ENCODE measurements at places on chromosomes 5 and 9. TPM values are rescaled to one million over a fixed set of nuclear protein-coding genes. Genes with fewer than 3 reads are reported as not detected.

Gene LCN1
- not detected for total RNA-seq

GRCh38 chr5:57513785-57514184 is 31.2 kb upstream of the ACTBL2 start:
- H3K27me3 ChIP-seq: peaks cover 13% of the 10 kb centered on the region
- H3K36me3 ChIP-seq: no peaks in the 10 kb centered on the region
- no peaks in the 10 kb centered on the region for H3K4me1 ChIP-seq

Gene RNF224
- not detected for total RNA-seq

GRCh38 chr5:1437226-1437829 is 7.9 kb downstream of the SLC6A3 start:
- no peaks in the 10 kb centered on the region for H3K4me1 ChIP-seq
- H3K27ac ChIP-seq: no peak overlapping the region
- no peak for DNase-seq
- no peak overlapping the region for H3K4me3 ChIP-seq

DNA sequence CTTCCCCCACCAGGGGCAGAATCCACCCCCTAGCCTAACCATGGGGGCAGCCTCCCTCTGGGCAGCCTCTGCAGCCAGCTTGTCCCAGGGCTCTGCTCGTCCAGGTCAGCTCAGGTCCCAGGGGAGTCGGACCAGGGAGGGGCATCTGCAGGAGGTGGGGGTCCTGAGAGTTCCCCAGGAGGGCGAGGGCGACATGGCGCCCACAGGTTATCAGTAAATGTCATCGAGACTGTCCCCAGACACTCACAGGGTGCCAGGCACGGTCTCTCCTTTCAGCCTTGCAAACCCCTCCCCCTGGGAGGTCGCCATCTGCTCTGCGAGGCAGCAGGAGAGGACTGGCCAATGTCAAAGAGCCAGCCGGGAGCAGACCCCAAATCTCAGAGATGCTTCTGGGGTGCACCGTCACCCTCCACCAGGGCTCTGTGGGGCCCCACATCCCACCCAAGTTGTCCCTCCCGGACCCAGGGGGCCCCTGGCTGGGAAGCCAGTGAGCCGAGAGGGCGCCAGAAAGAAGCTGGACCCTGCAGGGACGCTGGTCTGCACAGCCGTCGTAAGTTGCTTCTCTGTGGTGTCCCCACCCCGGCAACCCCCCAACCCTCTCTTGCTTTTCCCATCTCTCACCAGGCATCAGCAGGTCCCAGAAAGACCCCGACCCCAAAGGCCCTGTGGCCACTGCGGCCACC is 69.3 kb downstream of the NTNG2 start:
- no peak overlapping the region for H3K4me3 ChIP-seq
- H3K27ac ChIP-seq: no peak overlapping the region
- H3K36me3 ChIP-seq: no peaks in the 10 kb centered on the region
- H3K27me3 ChIP-seq: peaks cover 5% of the 10 kb centered on the region
- DNase-seq: no peak

Gene GPR150
- 0.50 TPM for total RNA-seq

GRCh38 chr5:79513704-79514390 is at the start of gene HOMER1:
HOMER1 (minus strand) TSS chr5:79514134; CDS start chr5:79512774, 1,360 bp downstream.
- peak within 1 kb of the TSS; percentile 92 for H3K4me3 ChIP-seq
- H3K36me3 ChIP-seq: peaks cover 2% of the 10 kb centered on the region
- H3K4me1 ChIP-seq: peaks cover 28% of the 10 kb centered on the region
- H3K27me3 ChIP-seq: peaks cover 24% of the 10 kb centered on the region
- peak within 1 kb of the TSS; percentile 91 for H3K27ac ChIP-seq

- no peak for DNase-seq
- H3K36me3 ChIP-seq: no peaks in the 10 kb centered on the region
- no peaks in the 10 kb centered on the region for H3K27me3 ChIP-seq
- H3K4me3 ChIP-seq: no peak overlapping the region
- H3K4me1 ChIP-seq: no peaks in the 10 kb centered on the region
Observed at GRCh38 chr5:111901296-111901695, 144.3 kb upstream of the NREP start.

Gene CCNB1
- 178 TPM for total RNA-seq

DNA sequence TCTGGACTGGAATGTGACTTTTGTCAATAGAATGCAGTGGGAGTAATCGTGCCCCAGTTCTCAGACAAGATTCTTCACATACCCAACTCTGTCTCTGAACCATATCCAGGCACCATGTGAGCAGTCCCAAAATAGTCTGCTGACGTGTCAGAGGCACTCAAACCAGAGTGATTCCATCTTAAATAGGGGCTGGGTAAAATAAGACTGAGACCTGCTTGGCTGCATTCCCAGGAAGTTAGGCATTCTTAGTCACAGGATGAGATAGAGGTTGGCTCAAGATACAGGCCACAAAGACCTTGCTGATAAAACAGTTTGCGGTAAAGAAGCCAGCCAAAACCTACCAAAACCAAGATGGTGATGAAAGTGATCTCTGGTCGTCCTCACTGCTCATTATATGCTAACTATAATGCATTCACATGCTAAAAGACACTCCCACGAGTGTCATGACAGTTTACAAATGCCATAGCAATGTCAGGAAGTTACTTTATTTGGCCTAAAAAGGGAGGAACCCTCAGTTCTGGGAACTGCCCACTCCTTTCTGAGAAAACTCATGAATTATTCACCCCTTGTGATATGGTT is 16.9 kb upstream of the PLCXD3 start:
- H3K4me3 ChIP-seq: no peak overlapping the region
- no peaks in the 10 kb centered on the region for H3K36me3 ChIP-seq
- no peaks in the 10 kb centered on the region for H3K4me1 ChIP-seq
- H3K27ac ChIP-seq: no peak overlapping the region
- no peaks in the 10 kb centered on the region for H3K27me3 ChIP-seq

GRCh38 chr5:24225051-24225450 is 419.7 kb downstream of the CDH10 start:
- DNase-seq: no peak
- H3K27me3 ChIP-seq: no peaks in the 10 kb centered on the region
- H3K36me3 ChIP-seq: no peaks in the 10 kb centered on the region
- no peaks in the 10 kb centered on the region for H3K4me1 ChIP-seq

- no peaks in the 10 kb centered on the region for H3K36me3 ChIP-seq
- H3K27ac ChIP-seq: no peak overlapping the region
- DNase-seq: no peak
- no peak overlapping the region for H3K4me3 ChIP-seq
- no peaks in the 10 kb centered on the region for H3K4me1 ChIP-seq
- H3K27me3 ChIP-seq: no peaks in the 10 kb centered on the region
Observed at GRCh38 chr9:106487266-106487665, 375.7 kb upstream of the ZNF462 start.

GRCh38 chr5:138035605-138036537 is 3.0 kb upstream of the FAM13B start:
- peaks cover 31% of the 10 kb centered on the region for H3K4me1 ChIP-seq
- H3K36me3 ChIP-seq: no peaks in the 10 kb centered on the region
- H3K27me3 ChIP-seq: no peaks in the 10 kb centered on the region
- H3K4me3 ChIP-seq: peak overlapping the region; percentile 9
- DNase-seq: peak; percentile 72

DNA sequence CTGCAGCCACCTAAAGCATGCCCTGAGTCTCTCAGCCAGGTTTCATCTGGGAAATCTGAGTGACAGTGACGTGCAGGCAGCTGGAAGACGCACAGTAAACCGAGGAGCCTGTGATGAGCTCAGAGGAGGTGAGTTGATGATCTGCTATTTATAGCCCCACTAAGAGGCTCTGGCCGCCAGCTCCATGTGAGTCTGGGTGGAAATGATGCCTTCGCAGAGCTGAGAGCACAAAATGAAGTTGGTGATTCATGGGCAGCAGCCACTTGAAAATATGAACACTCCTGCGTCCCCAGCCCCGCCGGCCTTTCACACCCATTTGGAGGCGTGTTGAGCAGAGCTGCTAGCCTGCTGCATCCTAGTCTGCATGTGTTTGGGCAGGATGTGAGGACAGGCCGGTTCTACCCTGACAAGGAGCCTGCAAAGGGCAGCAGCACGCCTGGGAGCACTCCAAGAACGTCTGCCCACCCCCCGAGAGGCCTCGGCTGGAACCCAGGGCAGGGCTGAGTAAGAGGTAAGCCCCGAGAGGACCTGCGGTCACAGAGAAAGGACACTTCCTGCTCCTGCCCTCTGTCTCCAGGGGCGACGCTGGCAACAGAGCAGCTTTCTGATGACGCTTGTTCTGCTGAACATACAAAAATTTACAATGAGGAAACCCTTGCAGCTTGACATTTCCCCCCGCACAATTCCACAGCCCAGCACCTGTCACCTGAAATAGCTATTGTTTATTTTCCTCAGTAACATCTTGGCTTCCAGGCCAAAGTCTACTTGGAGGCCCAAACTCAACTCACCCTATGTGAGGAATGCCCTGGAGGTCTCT is 25.1 kb upstream of the CDKN2AIPNL start:
- H3K36me3 ChIP-seq: no peaks in the 10 kb centered on the region
- peak overlapping the region; percentile 9 for H3K4me3 ChIP-seq
- DNase-seq: peak; percentile 84
- H3K27ac ChIP-seq: peak overlapping the region; percentile 77

GRCh38 chr5:143576711-143577484 is 173.4 kb upstream of the NR3C1 start:
- H3K4me3 ChIP-seq: no peak overlapping the region
- H3K4me1 ChIP-seq: peaks cover 3% of the 10 kb centered on the region
- no peaks in the 10 kb centered on the region for H3K27me3 ChIP-seq
- H3K36me3 ChIP-seq: no peaks in the 10 kb centered on the region

DNA sequence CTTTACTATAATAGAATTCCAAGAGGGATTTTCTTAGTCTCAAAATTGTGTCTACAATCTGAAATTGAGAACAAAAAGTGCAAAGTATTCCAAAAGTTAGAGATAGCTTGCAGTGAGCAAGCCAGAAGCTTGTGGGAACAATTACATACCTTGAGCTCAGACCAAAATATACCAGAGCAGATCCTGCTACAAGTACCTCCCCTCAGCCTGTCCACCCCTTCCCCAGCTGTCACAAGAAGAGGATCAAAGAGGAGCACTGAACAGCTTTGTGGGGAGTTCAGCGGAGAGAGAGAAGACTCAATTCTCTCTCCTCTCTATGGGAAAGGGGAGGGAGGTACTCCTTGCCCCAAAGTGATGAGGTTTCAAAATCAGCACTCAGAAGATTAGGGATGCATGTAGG is 869.2 kb upstream of the DMAC1 start:
- no peaks in the 10 kb centered on the region for H3K27me3 ChIP-seq
- no peak for DNase-seq
- H3K27ac ChIP-seq: no peak overlapping the region
- H3K36me3 ChIP-seq: no peaks in the 10 kb centered on the region
- H3K4me1 ChIP-seq: no peaks in the 10 kb centered on the region

Gene SMIM33
- total RNA-seq: 1.5 TPM

- no peaks in the 10 kb centered on the region for H3K36me3 ChIP-seq
- H3K27ac ChIP-seq: no peak overlapping the region
- H3K4me1 ChIP-seq: no peaks in the 10 kb centered on the region
- no peak overlapping the region for H3K4me3 ChIP-seq
- no peaks in the 10 kb centered on the region for H3K27me3 ChIP-seq
- no peak for DNase-seq
Observed at GRCh38 chr9:95411054-95411892, 93.8 kb upstream of the FANCC start.

All from activated CD4-positive, alpha-beta memory T cell treated with anti-CD3 and anti-CD28 coated beads for 36 hours (primary cell).